GM18507 (cell line): ENCODE measurements at places on chromosomes 11 and 22.

DNA sequence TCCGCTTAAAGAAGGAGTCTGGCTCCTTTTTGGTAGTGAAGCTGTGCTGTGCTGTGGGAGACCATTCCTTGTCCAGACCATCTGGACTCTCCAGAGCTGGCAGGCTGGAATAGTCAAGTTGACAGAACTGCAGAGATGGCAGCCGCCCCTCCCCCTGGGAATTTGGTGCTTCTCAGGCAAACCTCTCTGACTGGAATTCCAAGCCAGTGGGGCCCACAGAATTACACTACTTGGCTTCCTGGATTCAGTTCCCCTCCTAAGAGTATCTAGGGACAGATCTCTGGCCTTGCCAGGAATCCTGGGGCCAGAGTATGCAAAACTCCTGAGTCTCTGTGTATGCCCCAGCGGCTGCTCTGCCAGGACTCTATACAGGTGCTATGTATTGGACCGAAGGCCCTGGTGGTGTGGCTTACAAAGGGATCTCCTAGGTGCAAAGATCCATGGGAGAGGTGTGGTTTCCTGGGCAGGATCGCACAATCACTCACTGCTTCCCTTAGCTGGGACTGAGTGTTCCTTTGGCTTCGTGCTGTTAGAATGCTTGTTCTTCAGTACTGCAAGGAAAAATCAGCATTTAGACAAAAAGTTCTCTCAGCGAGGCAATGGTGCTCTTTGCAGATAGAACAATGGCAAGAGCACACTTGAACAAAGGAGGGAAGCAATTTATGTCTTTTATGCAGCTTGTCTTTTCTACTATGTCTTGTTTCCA, 86.8 kb downstream of the PRMT3 start:
- DNase-seq = no peak

DNA sequence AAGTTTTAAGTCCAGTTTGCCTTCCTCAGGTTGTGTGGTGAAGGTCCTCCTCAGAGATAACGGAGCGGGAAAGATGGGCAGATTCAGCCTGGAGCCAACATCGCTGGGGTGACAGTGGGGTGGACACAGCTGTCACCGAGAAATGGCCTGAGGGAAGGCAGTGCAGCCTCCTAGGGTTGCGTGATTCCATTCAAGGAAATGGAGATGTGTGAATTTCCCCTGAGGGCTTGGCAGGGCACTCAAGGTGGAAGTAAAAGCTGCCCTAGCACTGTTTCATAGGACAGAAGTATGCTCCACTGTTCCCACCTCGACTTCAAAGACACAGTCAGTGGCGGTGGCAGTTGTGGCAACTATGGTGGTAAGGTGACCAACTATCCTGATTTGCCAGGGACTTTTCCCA, 15.4 kb upstream of the CAT start:
- no peak for DNase-seq

GRCh38 chr11:2128511-2129307, 10.5 kb downstream of the IGF2 start:
- no peak for DNase-seq

DNA sequence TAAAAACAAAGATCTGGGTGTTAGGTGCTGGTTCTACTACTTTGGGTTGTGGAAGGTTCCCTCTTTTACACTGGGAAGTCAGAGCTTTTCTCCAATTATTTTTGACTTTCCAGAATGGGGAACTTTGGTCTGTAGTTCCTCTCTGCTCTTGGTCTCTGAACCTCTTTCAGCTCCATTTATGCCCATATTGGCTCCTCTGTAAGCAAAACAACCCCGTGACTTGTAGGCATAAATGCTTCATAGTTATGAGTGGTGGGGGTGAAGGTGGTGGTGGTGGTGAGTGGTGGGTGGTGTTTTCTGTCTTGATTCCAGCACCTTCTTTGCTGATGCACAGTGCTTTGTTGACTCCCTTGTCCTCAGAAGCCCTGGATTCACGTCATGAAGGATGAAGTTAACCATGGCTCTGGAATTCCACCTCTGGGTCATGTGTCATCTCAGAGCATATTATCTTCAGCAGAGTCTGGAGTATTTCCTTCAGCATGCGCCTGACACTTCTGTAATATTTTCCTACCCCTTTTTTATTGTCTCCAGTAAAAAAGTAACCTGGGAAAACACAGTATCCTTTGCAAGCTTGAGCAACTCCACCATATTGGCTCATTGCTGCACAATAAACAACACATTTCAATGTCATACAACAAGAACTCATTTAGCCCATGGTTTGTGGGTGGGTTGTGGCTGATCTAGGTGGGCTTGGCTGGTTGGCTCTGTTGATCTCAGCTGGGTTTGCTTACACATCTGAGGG, 24.1 kb upstream of the GRK3 start:
- no peak for DNase-seq

GRCh38 chr11:11845071-11845470, 3.3 kb downstream of the USP47 start:
- DNase-seq = no peak

DNA sequence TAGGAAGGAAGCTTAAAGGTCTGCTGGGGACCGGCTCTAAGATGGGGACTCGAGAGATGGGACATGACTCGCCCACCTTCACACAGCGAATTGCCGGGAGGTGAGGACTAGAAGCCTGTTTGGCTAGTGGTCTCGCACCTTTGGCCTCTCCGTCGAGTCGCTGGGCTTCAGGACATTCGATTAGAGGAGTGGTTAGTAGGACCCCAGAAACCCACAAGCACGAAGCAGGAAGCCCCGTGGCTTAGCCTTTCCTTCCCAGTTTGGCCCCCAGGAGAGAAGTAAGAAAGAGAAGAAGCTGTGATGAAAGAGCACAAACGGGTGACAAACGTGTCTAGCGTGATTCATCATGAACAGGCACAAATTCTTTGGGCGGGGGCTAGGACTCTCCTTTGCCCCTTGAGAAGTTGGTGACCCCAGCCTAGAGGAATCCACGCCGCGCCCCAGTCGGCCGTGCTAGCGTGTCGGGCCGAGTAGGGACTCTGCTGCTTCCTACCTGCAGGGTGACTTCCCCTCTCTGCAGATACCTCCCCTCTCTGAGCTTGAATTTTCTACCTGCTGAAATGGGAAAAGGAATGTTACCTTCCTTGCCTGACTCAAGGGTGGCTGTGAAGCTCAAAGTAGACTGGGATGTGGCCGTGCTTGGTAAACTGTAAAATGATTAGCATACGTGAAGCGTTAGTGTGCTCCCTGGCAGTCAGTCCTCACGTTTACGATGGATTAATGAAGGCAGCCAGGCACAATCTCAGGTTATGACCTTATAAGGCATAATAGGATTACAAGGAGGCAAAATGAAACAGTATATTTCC, 1.1 kb upstream of the ADM start:
- DNase-seq = no peak
